Uterus (tissue), 4 donors: ENCODE measurements at places on chromosomes 11 and 22. TPM values are rescaled to one million over a fixed set of nuclear protein-coding genes. Genes with fewer than 3 reads are reported as not detected.

DNA sequence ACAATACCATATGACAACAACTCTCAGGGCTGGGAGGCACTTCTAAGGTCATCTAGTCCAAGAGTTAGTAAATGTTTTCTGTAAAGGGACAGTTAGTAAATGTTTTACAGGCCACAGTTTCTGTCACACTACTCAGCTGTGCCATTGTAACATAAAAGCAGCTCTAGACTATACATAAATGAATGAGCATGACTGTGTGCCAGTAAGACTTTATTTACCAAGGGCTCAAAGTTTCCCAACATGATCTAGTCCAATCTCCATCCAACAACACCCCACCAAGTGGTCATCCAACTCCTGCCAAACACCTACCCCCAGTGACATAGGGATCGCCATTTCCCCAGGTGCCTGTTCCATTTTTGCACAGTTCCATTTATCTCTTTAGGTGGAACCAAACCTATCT, 12.1 kb downstream of the SERGEF start:
- no peaks in the 10 kb centered on the region for H3K4me1 ChIP-seq
- no peak for DNase-seq
- no peak overlapping the region for H3K27ac ChIP-seq
- no peak overlapping the region for H3K4me3 ChIP-seq

TRIM49D2 gene
- not detected for total RNA-seq

DNA sequence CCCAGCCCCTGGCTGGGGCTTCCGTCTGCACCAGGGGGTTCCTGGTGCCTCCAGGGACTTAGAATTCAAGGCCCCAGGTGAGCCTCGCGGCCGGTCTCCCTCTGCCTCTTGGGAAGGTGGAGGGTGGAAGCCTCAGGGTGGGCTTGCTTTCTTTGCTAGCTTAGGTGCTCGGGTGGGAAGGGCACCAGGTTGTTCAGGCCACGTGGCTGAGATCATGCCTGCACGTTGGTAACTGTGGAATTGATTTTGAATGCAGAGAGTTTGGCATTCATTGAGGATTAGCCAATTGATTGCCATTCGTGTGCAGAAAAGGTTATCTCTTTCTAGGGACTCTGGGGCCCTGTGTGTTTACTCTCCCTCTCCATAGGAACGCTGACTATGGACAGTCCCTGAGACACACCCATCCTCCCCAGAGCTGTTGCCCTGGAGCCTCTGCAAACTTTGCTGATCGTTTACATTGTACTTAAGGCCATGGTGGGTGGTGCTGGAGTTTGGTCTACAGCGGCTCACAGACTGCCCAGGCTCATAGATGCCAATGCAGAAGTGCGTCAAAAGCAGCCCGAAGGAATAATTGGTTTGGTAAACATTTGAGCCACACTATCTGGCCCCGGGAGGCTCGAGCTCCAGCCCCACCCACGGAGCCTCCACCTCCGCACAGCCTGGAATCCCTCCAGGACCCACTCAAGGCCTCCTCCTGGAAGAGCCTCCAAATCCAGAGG, 1457.7 kb downstream of the BRD1 start:
- H3K4me3 ChIP-seq = no peak overlapping the region
- H3K4me1 ChIP-seq = no peaks in the 10 kb centered on the region
- no peak overlapping the region for H3K27ac ChIP-seq
- no peak for DNase-seq

- H3K27ac ChIP-seq = peak overlapping the region; percentile 72
- no peaks in the 10 kb centered on the region for H3K36me3 ChIP-seq
- H3K4me1 ChIP-seq = no peaks in the 10 kb centered on the region
- H3K4me3 ChIP-seq = no peak overlapping the region
- H3K27me3 ChIP-seq = no peaks in the 10 kb centered on the region
Observed at GRCh38 chr11:126080161-126080941, 17.7 kb upstream of the CDON start.

GRCh38 chr22:39090426-39091064, 6.5 kb upstream of the APOBEC3H start:
- H3K27me3 ChIP-seq = no peaks in the 10 kb centered on the region
- no peak overlapping the region for H3K4me3 ChIP-seq
- no peaks in the 10 kb centered on the region for H3K4me1 ChIP-seq
- H3K36me3 ChIP-seq = no peaks in the 10 kb centered on the region
- no peak for DNase-seq

APOA4 gene
- total RNA-seq = not detected

GRCh38 chr11:10538924-10539323, 2.1 kb downstream of the RNF141 start:
- H3K27ac ChIP-seq = no peak overlapping the region
- H3K4me3 ChIP-seq = no peak overlapping the region
- H3K27me3 ChIP-seq = no peaks in the 10 kb centered on the region
- no peak for DNase-seq
- H3K36me3 ChIP-seq = no peaks in the 10 kb centered on the region
